ENCODE measurements at places on chromosomes 12 and 14.

DNA sequence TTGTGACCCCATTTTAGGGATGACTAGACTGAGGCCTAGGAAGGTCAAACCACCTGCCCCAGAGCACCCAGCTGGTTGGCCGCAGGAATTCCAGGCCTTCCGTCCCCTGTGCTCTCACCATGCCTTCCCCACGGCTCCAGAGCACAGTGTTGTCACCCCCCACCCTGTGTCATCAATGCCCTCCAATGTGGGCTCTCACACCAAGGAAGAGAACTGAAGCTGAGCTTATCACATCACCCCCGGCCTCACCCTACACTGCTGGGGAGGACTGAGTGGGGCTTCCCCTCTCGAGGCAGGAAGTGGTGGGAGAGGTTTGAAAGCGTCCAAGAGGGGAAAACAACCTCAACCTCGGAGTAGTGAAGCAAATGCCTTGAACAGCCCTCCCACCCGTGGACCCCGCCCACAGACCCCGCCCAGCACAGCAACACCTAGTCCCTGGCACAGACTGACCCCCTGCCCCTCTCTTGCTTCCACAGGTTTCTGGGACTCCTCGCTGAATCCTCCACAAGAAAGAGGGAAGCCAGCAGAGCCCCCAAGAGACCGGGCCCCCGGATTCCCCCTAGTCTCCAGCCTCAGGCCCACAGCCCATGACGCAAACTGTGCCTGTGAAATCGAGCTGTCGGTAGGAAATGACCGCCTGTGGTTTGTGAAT lies 97.2 kb downstream of the LGMN start:
- H3K4me3 ChIP-seq = no peak overlapping the region
- peaks cover 43% of the 10 kb centered on the region for H3K4me1 ChIP-seq
- no peaks in the 10 kb centered on the region for H3K36me3 ChIP-seq
- H3K27ac ChIP-seq = peak overlapping the region; percentile 99
- DNase-seq = no peak

DNA sequence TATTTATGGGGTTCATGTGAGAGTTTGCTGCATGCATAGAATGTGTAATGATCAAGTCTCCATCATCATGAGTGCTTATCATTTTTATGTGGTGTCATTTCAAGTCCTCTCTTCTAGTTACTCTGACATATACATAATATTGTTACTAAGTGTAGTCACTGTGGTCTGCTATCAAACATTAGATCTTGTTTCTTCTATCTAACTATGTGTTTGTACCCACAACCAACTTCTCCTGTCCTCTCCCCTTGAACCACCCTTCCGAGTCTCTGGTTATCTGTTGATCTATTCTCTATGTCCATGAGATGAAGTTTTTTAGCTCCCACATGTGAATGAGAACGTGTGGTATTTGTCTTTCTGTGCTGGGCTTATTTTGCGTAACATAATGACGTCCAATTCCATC lies 107.7 kb downstream of the RAD51B start:
- no peak for DNase-seq
- H3K36me3 ChIP-seq = no peaks in the 10 kb centered on the region
- no peak overlapping the region for H3K27ac ChIP-seq
- no peak overlapping the region for H3K4me3 ChIP-seq
- no peaks in the 10 kb centered on the region for H3K27me3 ChIP-seq

DNA sequence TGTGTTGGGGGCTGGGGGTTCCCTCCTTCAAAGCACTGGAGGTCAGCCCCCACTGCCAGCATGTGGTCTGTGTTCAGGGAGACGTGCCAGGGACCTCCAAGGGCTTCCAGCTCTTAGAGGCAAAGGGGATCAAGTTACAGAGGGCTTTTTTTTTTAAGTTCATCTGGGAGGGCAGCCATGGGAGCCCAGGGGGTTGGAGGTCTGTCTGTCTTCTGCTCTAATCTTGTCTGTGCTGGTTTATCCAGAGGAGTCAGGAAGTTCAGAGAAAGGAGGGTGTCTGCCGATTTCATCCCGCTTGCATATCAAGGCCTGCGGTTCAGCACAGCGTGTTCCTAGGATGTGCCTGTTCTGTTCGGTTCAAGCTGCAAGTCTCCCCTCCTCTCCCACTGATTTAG lies 72.2 kb downstream of the TMEM132C start:
- H3K4me3 ChIP-seq = no peak overlapping the region
- H3K4me1 ChIP-seq = no peaks in the 10 kb centered on the region
- no peaks in the 10 kb centered on the region for H3K36me3 ChIP-seq
- no peak overlapping the region for H3K27ac ChIP-seq

DNA sequence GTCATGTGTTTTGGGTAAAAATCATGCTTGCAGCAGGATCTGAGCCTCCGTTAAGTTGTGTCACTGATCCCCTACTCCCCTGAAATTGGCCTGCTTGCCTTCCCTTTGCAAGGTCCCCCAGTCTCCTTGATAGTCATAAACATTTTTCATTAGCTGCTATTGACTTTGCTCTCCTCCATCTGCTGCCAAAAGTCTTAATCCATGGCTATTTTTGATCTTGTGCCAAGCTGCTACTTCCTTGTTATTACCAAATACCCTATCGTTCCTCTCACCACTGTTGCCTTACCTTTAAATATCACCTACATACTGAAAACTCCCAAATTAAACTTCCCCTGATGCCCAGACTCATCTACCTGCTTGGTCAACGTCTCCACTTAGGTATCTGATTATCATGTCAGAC lies 148.3 kb downstream of the PHLDA1 start:
- H3K36me3 ChIP-seq = no peaks in the 10 kb centered on the region
- H3K4me1 ChIP-seq = peaks cover 2% of the 10 kb centered on the region
- no peak for DNase-seq
- H3K27ac ChIP-seq = no peak overlapping the region

DNA sequence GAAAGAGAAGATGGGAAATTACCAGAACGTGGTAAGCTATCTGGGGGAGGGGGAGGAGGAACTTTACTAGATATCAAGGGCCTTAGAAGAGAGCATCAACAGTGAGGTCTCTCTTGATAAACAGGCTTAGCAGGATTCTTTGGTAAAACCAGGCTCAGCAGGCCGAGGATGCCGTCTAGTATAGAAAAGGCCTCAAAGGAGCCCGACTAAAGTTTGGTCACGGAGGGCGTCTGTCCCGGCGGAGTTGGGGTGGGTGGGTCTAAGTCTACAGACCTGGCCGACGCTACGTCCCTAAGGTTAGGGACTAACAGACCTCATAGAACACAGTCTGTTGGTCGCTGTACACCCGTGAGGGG lies 538 bp upstream of the TIGAR start:
- H3K27me3 ChIP-seq = no peaks in the 10 kb centered on the region
- peak overlapping the region; percentile 94 for H3K4me3 ChIP-seq
- DNase-seq = no peak
- peak overlapping the region; percentile 61 for H3K27ac ChIP-seq

DNA sequence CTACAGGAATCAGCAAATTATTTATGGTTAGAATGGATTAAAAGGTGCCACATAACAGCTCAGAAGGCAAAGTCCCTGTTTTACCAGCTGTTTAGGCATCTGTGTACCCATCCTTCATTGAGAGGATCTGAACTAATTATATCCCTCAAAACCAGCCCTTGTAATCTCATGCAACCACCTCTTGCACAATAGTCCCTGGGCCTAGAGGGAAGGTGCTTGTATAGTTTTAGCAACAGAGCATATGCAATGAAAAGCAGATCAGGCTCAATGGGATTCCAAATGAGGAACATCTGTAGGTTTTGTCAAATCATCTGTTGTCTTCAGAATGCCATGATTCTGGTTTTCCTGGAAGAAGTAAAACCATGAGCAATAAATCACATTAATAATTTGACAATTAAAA lies 26.0 kb upstream of the GLIPR1L2 start:
- H3K27me3 ChIP-seq = no peaks in the 10 kb centered on the region
- no peak overlapping the region for H3K4me3 ChIP-seq
- no peak for DNase-seq
- H3K36me3 ChIP-seq = no peaks in the 10 kb centered on the region

- H3K4me1 ChIP-seq = peaks cover 57% of the 10 kb centered on the region
- H3K27me3 ChIP-seq = no peaks in the 10 kb centered on the region
- H3K27ac ChIP-seq = peak overlapping the region; percentile 99
- H3K36me3 ChIP-seq = no peaks in the 10 kb centered on the region
Observed at GRCh38 chr12:55847603-55848291, 5.0 kb upstream of the MMP19 start.

DNA sequence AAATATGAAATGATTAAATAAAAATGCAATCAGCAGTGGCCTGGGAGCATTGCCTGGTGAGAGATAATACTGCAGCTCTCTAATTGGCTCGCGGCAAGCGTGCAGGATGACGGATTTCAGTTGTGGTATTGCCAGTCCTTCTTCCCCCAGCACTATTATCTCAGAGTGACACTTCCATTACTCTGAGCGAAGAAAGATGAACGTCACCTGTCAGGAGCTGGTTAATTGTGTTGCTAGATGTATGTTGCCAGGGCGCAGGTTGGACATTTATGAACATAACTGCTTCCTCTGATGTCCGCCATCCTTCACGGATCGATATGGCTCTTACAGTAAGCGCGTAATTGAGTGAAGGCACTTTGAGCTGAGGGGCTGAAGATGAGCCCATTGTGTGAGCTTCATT lies 374.9 kb downstream of the PDZRN4 start:
- no peak for DNase-seq
- H3K27me3 ChIP-seq = no peaks in the 10 kb centered on the region
- H3K27ac ChIP-seq = no peak overlapping the region
- no peaks in the 10 kb centered on the region for H3K36me3 ChIP-seq

- H3K27ac ChIP-seq = peak overlapping the region; percentile 82
- H3K4me3 ChIP-seq = peak overlapping the region; percentile 75
- peaks cover 11% of the 10 kb centered on the region for H3K36me3 ChIP-seq
- peaks cover 74% of the 10 kb centered on the region for H3K4me1 ChIP-seq
- no peaks in the 10 kb centered on the region for H3K27me3 ChIP-seq
Observed at GRCh38 chr12:1592444-1593173, 1.8 kb downstream of the FBXL14 start.

DNA sequence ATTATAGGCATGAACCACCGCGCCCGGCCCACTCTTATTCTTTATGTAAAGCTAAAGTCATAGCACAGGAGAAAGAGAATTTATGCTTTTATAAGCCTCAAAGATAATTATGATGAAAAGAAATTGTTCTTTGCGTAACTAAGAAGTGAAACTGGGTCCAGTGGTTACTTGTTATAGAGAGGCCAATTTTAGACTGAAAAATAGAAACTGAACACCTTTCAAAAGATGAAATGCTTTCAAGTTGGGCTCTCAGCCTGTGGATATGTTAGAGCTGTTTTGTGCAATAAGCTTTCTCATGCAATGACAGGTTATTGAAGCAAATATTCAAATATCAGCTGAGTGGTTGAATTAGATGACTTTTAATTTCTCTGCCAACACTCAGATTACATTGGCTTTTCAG lies 7.9 kb downstream of the TMEM253 start:
- H3K27me3 ChIP-seq = no peaks in the 10 kb centered on the region
- no peak overlapping the region for H3K4me3 ChIP-seq
- DNase-seq = no peak
- no peaks in the 10 kb centered on the region for H3K36me3 ChIP-seq
- H3K4me1 ChIP-seq = peaks cover 27% of the 10 kb centered on the region
- H3K27ac ChIP-seq = no peak overlapping the region

- no peaks in the 10 kb centered on the region for H3K36me3 ChIP-seq
- DNase-seq = no peak
- H3K27ac ChIP-seq = no peak overlapping the region
- no peaks in the 10 kb centered on the region for H3K27me3 ChIP-seq
- no peak overlapping the region for H3K4me3 ChIP-seq
- H3K4me1 ChIP-seq = no peaks in the 10 kb centered on the region
Observed at GRCh38 chr14:86372402-86372801, 842.5 kb downstream of the FLRT2 start.

GRCh38 chr14:89924268-89924667 lies 30.3 kb downstream of the EFCAB11 start:
- no peaks in the 10 kb centered on the region for H3K36me3 ChIP-seq
- no peak for DNase-seq
- H3K4me3 ChIP-seq = no peak overlapping the region
- peaks cover 22% of the 10 kb centered on the region for H3K4me1 ChIP-seq
- H3K27ac ChIP-seq = no peak overlapping the region

- H3K27ac ChIP-seq = no peak overlapping the region
- no peak overlapping the region for H3K4me3 ChIP-seq
- peaks cover 15% of the 10 kb centered on the region for H3K4me1 ChIP-seq
- no peaks in the 10 kb centered on the region for H3K36me3 ChIP-seq
Observed at GRCh38 chr12:45338272-45338671, 122.4 kb downstream of the ANO6 start.

- no peak for DNase-seq
- no peak overlapping the region for H3K27ac ChIP-seq
- no peak overlapping the region for H3K4me3 ChIP-seq
- H3K4me1 ChIP-seq = no peaks in the 10 kb centered on the region
Observed at GRCh38 chr14:100712490-100712889, 14.2 kb upstream of the DLK1 start.

DNA sequence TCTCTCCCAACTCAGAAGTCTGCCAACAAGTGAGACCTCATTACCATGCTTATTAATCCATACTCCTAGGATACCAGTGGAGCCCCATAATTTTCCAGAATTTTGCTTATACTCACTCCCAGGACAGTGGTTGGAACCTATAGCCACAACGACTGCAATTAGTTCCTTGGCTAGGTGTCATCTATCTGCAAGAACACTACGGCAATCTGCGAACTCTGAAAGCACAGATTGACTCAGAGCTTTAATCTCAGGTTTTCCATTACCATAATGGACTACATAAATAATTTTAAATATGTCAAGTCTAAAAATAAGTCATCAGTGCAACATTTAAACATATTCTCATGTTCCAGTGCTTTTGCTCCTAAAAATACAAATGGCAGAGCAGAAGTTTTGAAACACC lies 33.4 kb downstream of the TMTC3 start:
- no peak for DNase-seq
- H3K4me1 ChIP-seq = no peaks in the 10 kb centered on the region
- H3K4me3 ChIP-seq = no peak overlapping the region
- peaks cover 16% of the 10 kb centered on the region for H3K36me3 ChIP-seq

DNA sequence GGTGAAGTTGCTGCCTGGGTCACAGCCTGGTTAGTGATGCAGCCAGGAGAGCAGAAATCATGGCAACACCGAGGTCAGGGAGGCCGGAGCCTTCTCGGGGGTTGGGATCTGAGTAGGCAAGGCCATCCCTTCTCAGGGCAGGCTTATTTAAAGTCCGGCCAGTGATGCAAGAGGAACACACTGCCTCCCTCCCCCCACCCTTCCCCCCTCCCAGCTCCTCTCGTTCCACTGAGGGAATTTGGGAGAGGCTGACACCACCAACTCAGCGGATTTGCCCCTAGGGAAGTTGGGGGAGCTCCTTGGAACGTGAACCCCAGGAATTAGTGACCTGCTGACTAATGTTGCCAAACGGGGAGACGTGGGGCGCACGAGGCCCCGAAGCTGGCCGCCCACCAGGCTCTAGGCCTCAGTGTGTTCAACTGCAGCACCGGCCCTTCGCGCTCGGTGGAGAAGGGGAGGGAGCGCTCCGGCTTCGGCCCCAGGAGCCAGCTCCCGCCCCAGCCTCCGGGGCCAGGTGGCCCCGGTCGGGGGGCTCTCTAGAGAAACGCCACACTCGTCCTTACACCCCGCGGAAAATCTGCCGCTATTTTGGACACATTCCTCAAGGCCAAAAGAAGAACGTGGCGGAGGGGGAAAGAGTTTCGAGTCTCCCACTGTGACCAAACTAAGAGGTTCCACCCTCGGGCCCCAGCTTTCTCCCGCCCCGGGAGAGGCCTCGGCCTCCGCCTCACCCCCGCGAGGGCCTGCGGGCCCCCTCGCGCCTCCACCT lies 1.6 kb downstream of the CTDSP2 start:
- H3K4me3 ChIP-seq = peak overlapping the region; percentile 100
- peak overlapping the region; percentile 93 for H3K27ac ChIP-seq
- H3K36me3 ChIP-seq = peaks cover 7% of the 10 kb centered on the region
- DNase-seq = peak; percentile 98
- H3K4me1 ChIP-seq = peaks cover 48% of the 10 kb centered on the region

Data from osteoblast (primary cell).